CD4-positive, alpha-beta T cell treated with Interleukin-12 subunit alpha and Interleukin-12 subunit beta, for 1 hour (primary cell): ENCODE measurements at places on chromosomes 12 and 14.

DNA sequence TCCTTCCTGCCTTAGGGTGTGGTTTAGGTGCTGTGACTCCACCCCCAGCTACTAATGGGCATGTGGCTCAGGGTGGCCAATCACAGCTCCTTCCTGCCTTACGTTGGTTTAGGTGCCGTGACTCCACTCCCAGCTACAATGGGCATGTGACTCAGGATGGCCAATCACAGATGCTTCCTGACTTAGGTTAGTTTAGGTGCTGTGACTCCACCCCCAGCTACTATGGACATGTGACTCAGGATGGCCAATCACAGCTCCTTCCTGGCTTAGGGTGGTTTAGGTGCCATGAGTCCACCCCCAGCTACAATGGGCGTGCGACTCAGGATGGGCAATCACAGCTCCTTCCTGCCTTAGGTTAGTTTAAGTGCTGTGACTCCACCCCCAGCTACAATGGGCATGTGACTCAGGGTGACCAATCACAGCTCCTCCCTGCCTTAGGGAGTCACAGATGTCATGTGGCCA, 163.9 kb downstream of the TBX5 start:
- no peak for DNase-seq

DNA sequence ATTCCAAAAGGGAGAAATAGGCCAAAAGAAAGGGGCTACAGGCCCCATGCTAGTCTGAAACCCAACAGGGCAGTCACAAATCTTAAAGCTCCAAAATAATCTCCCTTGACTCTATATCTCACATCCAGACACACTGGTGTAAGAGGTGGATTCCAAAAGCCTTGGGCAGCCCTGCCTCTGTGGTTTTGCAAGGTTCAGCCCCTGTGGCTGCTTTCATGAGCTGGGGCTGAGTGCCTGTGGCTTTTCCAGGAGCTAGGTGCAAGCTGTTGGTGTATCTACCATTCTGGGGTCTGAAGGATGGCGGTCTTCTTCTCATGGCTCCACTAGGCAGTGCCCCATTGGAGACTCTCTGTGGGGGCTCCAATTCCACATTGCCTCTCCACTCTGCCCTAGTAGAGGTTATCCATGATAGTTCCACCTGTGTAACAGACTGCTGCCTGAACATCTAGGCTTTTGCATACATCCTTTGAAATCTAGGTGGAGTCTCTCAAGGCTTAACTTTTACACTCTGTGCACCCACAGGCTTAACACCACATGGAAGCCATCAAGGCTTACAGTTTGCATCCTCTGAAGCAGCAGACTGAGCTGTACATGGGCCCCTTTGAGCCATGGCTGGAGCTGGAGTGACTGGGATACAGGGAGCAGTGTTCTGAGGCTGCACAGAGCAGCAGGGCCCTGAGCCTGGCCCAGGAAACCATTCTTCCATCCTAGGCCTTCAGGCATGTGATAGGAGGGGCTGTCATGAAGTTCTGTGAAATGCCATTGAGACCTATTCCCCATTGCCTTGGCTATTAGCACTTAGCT, 66.5 kb upstream of the ABCD2 start:
- peak; percentile 22 for DNase-seq

- DNase-seq = no peak
Measured at GRCh38 chr12:113936460-113936859, 29.7 kb downstream of the RBM19 start.

- DNase-seq = no peak
Measured at GRCh38 chr12:77025782-77026314, 39.5 kb downstream of the E2F7 start.

- no peak for DNase-seq
Measured at GRCh38 chr12:110498984-110499706, 2.8 kb downstream of the VPS29 start.

GRCh38 chr12:89340861-89341260, 11.4 kb downstream of the DUSP6 start:
- no peak for DNase-seq

- no peak for DNase-seq
Measured at GRCh38 chr12:105369014-105369413, 38.5 kb downstream of the C12orf75 start.

- no peak for DNase-seq
Measured at GRCh38 chr14:69996216-69996615, 117.0 kb downstream of the SMOC1 start.

DNA sequence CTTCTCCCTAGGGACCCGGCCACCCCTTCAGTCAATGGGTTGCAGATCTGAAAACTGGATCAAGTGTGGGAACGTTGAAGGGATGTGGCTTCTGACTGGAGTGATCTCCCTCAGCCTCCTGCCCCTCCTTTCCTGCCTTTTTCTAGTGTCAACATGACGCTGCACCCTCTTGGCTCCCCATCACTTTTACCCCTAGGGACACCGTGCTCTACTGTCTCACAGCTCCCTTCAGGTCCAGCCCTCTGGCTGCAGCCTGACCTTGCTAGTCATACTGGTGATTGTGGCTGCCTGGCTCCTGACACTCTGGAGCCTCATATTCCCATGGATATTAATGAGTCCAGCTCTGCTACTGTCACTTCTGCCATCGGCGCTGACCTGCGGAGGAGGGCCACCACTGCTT, 51.5 kb upstream of the RASSF3 start:
- no peak for DNase-seq
